ENCODE measurements at places on chromosomes 6 and 20.

GRCh38 chr6:68637071-68637470, 2.0 kb downstream of the ADGRB3 start:
- DNase-seq = no peak

GRCh38 chr20:50540620-50541605, 30.7 kb downstream of the PTPN1 start:
- no peak for DNase-seq

- no peak for DNase-seq
Observed at GRCh38 chr20:34473262-34473883, 42.8 kb upstream of the DYNLRB1 start.

GRCh38 chr20:11124849-11125505, 451.2 kb upstream of the JAG1 start:
- DNase-seq = no peak

DNA sequence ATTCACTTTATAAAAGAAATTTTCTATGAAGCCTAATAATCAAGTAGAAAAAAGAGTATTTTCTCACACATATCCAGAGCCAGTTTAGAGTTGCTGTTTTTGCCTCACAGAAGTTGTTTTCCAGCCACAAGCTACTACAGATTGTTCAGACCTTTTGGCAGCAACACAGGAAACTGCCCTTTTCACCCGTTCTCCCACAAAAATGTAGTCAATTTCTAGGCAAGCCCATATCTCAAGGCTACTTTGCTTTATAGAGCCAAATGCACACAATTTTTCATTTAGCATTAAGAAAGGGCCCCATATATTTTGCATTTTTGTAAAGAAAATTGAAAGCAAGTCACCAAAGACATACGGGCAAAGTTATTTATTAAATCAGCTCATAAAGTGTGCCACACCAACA, 49.5 kb downstream of the EPB41L2 start:
- DNase-seq = no peak

- no peak for DNase-seq
Observed at GRCh38 chr6:90167514-90168379, 128.9 kb downstream of the BACH2 start.

GRCh38 chr6:135522965-135523692, 25.6 kb upstream of the AHI1 start:
- no peak for DNase-seq

DNA sequence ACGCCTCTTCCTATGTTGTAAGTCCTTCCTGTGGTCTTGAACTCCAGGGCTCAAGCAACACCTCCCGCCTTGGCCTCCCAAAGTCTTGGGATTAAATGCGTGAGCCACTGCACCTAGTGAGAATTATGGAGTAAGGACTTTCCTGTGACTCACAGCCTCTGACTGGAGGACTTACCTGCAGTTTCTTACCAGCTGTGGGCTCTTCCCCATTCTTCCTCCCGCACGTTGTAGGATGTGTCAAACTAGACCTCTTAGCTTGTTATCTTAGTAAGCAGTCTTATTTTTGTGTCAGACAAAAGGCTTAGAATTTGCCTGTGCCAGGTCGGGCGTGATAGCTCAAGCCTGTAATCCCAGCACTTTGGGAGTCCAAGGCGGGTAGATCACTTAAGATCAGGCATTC, 30.9 kb downstream of the BAK1 start:
- DNase-seq = no peak

- no peak for DNase-seq
Observed at GRCh38 chr6:156554160-156554559, 223.0 kb upstream of the ARID1B start.
